Osteocyte (in vitro differentiated cells): ENCODE measurements at places on chromosomes 7 and 10. TPM values are rescaled to one million over a fixed set of nuclear protein-coding genes. Genes with fewer than 3 reads are reported as not detected.

LEP gene
- total RNA-seq = not detected in 2 replicates

GIMAP7 gene
- total RNA-seq = not detected in 2 replicates

DNA sequence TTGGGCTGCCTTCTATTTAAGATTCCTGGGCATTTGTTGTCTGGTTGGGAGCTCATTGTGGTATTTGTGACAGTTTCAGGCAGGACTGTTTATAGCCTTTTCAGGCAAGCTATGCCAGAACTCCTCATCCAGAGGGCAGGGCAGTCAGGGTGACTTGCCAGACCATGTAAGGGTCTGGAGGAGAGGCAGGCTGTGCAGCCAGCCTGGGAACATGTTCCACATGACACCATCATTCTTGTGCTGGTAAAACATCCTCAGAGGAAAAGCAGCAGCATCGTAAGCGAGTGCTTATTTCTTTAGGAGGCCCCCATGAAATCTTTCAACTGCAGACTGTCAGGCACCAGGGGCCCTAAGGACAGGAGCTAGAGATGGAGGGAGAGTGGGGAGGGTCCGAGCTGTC, 44.0 kb upstream of the SORBS1 start:
- H3K27ac ChIP-seq = no peak overlapping the region
- peaks cover 25% of the 10 kb centered on the region for H3K36me3 ChIP-seq
- DNase-seq = no peak
- no peaks in the 10 kb centered on the region for H3K4me1 ChIP-seq

GRCh38 chr10:93993782-93994437, at the start of gene PLCE1:
Gene PLCE1 (plus strand): TSS chr10:93993931. CDS start chr10:94031047, 37,116 bp downstream.
- no peaks in the 10 kb centered on the region for H3K27me3 ChIP-seq
- peaks cover 5% of the 10 kb centered on the region for H3K36me3 ChIP-seq
- peak within 1 kb of the TSS; percentile 74 for H3K4me3 ChIP-seq
- H3K27ac ChIP-seq = peak within 1 kb of the TSS; percentile 68
- peaks cover 48% of the 10 kb centered on the region for H3K4me1 ChIP-seq

NKX2-3 gene
- not detected in 2 replicates for total RNA-seq

- H3K4me1 ChIP-seq = peaks cover 25% of the 10 kb centered on the region
- no peak overlapping the region for H3K4me3 ChIP-seq
- peaks cover 26% of the 10 kb centered on the region for H3K36me3 ChIP-seq
Observed at GRCh38 chr10:308572-309085, 173.4 kb downstream of the ZMYND11 start.

GRCh38 chr7:8190119-8190895, 71.7 kb downstream of the ICA1 start:
- no peaks in the 10 kb centered on the region for H3K36me3 ChIP-seq
- DNase-seq = no peak
- no peak overlapping the region for H3K27ac ChIP-seq
- no peaks in the 10 kb centered on the region for H3K4me1 ChIP-seq
- no peak overlapping the region for H3K4me3 ChIP-seq

GRCh38 chr10:32372000-32372875, 25.3 kb upstream of the EPC1 start:
- no peaks in the 10 kb centered on the region for H3K27me3 ChIP-seq
- peaks cover 37% of the 10 kb centered on the region for H3K4me1 ChIP-seq
- no peak overlapping the region for H3K4me3 ChIP-seq
- H3K36me3 ChIP-seq = peaks cover 4% of the 10 kb centered on the region
- no peak overlapping the region for H3K27ac ChIP-seq
- no peak for DNase-seq

ADAP1 gene
- 5.8 and 7.0 TPM in 2 replicates for total RNA-seq

- peak overlapping the region; percentile 40 for H3K4me3 ChIP-seq
- H3K36me3 ChIP-seq = no peaks in the 10 kb centered on the region
- DNase-seq = no peak
Observed at GRCh38 chr7:105267244-105267643, 121.5 kb downstream of the SRPK2 start.

DNA sequence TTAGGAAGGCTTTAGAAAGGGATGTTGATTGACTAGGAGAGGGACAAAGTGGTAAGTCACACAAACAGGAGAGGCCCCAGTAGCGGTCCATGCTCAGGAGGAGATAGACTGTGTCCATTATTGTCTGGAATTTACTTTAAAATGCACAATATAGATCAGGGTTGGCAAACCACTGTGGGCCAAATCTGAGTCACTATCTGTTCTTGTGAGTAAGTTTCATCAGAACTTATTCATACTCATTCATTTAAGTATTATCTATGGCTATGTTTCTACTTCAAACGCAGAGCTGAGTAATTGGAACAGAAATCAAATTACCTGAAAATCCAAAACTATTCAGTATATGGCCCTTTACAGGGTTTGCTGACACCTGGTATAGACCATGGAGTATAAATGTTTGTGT, 166.5 kb downstream of the COL28A1 start:
- H3K4me3 ChIP-seq = no peak overlapping the region
- H3K27ac ChIP-seq = no peak overlapping the region
- no peaks in the 10 kb centered on the region for H3K36me3 ChIP-seq
- DNase-seq = no peak
- no peaks in the 10 kb centered on the region for H3K4me1 ChIP-seq
- peaks cover 22% of the 10 kb centered on the region for H3K27me3 ChIP-seq

- H3K4me1 ChIP-seq = peaks cover 71% of the 10 kb centered on the region
- H3K4me3 ChIP-seq = peak overlapping the region; percentile 3
- DNase-seq = no peak
Observed at GRCh38 chr7:130369110-130369711, 11.1 kb upstream of the CPA1 start.

DNA sequence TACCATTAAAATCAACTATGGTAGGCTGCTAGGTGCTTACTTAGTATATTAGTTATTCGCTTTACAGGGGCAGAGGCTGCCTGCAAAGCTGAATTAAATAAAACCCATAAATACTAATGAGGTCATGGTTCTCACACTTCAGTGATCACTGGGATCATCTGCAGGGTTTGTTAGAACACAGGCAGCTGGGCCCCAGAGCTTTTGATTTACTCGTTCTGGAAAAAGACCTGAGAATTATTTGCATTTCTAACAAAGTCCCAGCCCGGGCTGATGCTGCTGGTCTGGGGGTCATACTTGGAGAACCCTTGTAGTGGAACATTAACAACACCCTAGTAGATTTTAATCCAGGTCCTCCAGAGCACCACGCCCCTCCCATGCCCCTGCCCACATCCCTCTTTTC, 8.5 kb downstream of the UCN3 start:
- H3K4me3 ChIP-seq = no peak overlapping the region
- H3K27ac ChIP-seq = no peak overlapping the region
- H3K27me3 ChIP-seq = peaks cover 23% of the 10 kb centered on the region
- no peaks in the 10 kb centered on the region for H3K4me1 ChIP-seq
- DNase-seq = no peak

GRCh38 chr7:90972906-90973550, 291.2 kb upstream of the FZD1 start:
- no peak for DNase-seq
- H3K4me1 ChIP-seq = peaks cover 11% of the 10 kb centered on the region
- H3K4me3 ChIP-seq = no peak overlapping the region
- H3K36me3 ChIP-seq = peaks cover 32% of the 10 kb centered on the region
- H3K27me3 ChIP-seq = no peaks in the 10 kb centered on the region
